ENCODE measurements at places on chromosomes 4 and X.

DNA sequence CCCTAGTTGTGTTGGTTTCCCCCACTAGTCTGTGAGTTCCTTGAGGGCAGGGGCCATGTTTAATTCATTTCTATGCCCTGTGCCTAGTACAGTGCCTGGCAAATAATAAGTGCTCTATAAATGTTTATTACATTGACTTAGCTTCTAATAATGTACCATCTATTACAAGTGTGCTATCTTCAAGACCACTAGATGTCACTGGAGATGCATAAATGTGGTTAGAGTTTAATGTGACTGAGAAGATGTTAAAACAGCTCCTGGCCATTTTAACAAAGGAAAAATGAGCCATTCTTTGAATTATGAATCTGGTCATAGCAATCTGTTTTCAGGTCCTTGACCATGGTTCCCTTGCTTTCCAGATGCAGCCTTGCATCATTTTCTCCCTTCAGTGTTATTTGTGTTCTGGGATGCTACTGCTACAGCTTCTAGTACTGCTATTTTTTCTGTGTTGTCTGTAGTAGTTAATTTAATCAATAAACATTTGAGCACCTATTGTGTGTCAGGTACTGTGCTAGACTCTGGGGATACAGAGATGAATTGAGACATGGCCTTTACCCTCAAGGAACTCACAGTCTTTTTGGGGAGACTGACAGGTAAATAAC lies 43.2 kb downstream of the SLC9A6 start:
- peak; percentile 20 for DNase-seq

DNA sequence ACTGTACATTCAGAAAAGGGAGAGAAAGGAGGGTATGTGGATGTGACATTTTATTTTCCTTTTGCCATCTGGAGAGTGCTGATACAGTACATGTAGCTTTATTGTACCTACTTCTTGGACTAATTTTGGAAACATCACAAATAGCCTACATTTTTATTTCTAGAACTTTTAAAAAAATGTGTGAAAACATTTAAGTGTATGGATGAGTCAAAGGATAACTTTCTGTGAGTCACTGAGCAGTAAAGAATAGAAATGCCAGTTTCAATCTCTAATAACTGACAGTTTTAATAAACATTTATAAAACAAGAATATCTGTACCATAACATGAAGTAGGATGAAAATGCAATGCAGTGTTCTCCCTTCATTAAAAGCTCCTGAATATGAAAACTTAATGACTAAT lies 374.4 kb upstream of the NWD2 start:
- DNase-seq: no peak

DNA sequence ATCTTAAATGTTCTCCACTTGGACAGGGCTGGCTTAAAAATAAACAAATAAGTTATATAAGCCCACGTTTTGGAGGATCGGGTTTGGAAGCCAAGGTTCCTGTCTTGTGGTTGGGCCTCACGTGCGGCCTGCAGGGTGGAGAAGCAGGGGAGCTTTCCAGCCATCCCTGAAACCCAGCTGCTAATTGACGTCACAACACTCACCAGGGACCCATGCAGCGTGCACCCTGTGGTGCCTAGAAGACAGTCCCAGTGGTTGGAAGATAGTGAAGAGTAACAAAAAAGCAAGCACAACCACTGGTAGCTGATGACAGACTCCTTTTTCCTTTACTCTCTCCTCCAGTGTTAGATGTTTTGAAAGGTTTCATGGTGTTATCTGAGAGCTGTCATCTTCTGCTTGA lies 142.0 kb upstream of the RBPJ start:
- DNase-seq: no peak

- no peak for DNase-seq
These were observed 548.7 kb upstream of the DIPK2B start for GRCh38 chrX:45749375-45749774.

DNA sequence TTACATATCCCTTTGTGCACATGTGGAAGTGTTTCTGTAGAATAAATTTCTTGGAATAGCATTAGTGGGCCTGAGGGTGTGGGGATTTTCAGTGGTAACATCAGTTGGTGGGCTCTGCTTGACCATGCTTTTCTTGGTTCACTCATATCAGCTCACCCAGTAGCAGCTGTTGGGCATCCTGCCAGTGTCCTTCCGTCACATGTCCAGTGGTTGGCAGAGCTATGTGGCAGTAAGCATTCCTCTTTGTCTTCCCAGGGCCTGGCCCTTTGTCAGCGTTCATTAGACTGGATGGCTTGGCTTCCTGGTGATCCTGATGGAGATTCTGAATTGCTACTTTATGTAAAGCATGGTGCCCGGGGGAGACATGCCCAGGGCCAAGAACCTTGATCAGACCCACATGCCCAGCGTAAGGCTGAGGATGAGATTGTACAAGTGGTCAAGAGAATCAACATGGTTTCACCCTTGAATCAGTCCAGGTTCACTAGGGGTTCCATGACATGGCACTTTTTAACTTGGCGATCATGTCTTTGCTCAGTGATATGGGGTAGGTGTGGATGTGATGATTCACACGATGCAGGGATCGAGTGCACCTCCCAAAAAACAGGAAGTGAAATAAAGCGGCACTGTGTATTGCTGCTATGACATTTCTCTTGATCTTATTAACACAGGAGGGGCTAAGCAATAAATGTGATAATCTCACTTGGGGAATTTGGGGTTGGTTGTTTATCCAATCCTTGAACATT lies 72.1 kb upstream of the IGFBP7 start:
- no peak for DNase-seq

DNA sequence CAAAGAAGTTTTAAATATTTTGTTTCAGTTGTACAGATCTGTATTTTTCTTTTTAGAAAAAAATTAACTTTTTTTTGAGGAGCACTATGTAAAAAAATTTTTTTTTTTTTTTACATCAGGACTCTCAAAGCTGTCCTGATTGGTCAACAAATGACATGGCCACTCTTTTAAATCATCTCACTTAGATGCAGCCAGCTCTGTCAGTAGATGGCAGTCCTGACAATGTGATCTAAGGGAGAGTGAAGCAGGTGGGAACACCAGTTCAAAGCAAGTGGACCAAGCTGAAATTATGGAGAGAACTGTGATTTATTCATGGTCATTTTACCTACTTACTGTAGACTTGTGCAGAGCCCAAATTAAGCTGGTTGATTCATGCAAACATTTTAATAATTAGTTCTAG lies 174.7 kb upstream of the GPRIN3 start:
- DNase-seq: peak; percentile 58

- DNase-seq: no peak
These were observed 32.9 kb upstream of the DKK2 start for GRCh38 chr4:107069049-107069448.

DNA sequence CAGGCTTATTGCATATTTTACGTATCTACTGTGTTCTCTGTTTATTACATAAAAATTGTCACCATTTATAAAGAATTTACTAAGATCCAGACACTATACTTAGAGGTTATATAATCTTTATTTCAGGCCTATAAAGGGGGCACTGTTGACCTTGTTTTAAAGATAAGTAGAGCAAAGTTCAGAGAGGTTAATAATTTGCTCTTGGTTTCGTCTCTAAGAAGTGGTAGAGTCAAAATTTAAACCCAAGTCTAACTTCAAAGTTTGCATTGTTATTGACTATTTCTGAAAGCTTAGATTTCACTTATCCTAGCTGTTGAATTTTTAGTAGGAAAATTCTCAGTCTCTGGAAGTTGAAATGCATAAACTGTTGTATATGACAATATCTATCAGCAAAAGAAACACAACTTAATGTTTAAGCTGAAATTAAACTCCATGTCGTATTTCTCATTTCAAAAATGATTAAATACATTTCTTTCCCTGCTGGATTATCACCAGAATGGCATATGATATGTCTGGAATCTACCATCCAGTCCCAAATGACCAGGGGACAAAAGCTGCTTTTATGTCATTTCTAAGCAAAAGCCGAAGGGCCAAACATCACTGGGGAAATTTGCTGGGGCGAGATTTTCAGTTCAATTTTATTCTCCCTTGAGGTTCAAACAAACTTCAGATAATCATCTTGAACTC lies 138.4 kb downstream of the SLC7A11 start:
- no peak for DNase-seq

DNA sequence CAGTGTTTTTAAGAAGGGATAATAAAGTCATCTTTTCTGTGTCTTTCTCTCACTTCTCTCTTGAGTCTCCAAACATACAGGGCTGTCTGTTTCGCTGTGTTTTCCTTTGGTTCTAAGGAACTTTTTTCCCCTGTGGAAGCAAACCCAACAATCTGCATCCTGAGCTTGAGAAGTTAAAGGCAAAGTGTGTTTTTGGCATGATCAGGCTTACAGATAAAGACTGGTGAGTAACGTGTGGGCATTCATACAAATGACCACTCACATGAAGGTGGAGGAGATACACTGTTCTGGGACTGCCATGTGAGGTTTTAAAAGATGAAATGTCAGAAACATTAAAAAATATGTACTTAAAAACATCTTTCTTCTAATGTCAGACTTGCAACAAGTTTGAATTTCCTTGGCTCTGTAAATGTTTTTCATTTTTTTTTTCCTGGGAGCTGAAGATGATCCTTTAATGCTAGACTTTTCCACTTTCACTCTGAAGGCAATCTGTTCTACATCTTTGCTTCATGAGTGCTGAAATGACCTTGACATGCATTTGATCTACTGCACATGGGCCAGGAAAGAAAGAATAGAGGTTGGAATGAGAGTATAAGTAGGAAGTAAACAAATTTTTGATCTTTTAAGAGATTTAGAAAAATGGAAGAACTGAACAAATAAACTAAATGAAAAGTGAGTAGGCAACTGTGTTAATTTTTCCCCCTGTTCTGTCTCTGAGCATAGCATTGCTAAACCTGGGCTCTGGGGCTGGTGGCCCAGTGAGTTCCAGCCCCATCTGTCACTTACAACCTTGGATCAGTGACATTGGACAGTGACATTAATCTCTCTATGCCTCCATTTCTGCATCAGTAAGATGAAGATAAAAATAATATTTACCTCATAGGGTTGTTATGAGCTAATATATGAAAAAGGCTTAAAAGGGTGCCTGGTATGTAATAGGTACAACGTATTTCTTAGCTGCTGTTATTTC lies 151.1 kb upstream of the TBC1D9 start:
- DNase-seq: no peak

DNA sequence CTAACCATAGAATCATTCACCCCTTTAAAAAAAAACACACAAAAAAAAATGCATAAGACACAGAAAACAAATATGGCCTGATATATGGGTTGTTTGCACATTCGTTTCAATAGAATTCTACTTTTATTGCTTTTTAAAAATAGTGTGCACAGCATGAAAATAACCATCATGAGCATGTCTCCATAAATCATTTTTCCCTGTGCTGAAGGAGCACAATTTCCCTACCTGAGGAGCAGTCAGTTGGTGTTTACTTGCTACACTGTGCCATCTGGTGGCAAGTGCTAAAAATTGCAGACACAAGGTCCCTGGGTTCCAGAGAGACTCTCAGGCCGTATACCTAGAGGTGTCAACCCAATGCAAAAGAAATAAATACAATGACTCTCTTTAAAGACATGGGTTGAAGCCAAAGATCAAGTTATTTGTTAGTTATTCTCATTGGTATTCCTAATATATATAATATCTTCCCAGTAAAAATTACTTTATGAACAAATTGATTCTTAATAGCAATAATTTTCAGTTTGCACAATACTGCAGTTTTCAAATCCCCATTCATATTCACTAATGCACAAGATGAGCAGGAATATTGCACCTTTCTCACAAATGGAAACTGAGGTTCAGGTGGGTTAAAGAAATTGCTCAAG lies 551.4 kb downstream of the IQCM start:
- DNase-seq: peak; percentile 20

DNA sequence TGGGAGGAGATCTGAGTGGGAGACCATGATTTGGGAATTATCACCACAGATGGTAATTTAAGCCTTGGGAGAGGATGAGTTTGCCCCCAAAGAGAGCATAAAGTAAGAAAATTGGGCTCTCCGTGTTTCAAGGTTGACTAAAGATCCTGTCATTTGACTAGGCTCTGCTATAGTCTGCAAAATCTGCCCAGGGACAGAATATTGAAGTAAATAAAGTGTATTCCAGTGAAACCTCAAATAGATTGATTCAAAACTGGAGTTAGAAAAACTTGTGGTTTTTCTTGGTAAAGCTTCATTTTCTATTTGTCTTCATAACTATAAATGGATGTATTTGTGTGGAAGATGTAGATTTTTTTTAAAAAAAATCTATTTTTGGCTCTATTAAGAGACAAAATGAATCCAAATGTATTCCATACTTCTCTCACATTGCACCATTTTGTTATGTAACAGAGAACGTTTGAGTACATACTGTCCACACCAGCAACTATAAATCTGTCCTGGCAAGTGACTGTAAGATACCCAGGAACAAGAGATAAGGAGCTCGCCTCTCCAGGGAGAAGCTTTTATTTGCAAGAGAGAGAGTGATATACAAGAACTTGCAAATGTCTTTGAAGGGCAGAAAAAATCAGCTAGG lies 170.2 kb downstream of the CBR4 start:
- no peak for DNase-seq

DNA sequence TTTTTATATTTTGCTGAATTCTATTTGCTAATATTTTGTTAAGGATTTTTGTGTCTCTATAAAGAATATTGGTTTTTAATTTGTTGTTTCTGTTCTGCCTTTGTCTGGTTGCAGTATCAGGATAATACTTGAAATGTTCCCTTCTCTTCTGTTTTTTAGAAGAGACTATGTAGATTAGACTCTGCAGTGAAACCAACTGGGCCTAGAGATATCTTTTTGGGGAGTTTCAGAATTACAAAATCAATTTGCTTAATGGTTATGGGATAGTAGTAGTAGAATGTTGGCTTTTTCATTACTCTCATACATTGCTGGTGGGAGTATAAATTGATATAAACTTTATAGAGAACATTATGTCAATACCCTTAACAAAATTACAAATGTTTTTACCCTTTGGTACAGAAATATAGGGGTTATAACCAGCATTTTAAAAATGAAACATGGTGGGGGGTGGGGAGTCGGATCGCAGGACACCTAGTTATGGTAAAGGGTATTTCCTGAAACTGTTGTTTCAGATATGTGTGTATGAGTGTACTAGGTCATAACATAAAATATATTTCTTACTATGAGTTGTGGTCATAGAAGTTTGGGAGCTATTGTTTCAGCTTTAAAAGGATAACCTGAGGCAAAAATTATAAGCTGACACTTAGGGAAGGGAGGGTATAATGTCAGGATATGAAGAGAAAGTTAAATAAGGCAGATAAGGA lies 29.0 kb downstream of the CLOCK start:
- DNase-seq: no peak

- no peak for DNase-seq
These were observed 12.2 kb upstream of the TNIP3 start for GRCh38 chr4:121176082-121176934.
